T-helper 2 cell treated with Interferon-gamma antibody and Interleukin-4, amounts not matched to agents 5 μg/mL and 100 μg/mL, for 36 hours (primary cell): ENCODE measurements at places on chromosomes 2 and 18.

- DNase-seq = no peak
Measured at GRCh38 chr2:6888724-6889123, 11.1 kb downstream of the RSAD2 start.

DNA sequence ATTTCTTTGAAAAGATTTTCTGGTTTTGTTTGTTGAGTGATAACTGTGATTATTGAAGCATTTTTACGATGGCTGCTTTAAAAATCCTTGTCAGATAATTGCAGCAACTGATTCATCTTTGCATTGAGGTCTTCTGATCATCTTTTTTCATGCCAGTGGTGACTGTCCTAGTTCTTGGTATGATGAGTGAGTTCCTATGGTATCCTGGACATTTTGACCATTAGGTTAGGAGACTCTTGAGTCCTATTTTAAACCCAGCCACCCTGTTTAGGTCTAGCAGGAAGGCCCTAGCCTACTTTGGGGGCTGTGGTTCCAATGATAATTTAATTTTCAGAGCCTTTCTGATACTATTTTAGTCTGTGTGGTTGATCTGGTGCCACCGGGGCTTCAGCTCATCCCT is 72.7 kb upstream of the REV1 start:
- DNase-seq = no peak

GRCh38 chr2:241981076-241981700 is 111.7 kb downstream of the RTP5 start:
- DNase-seq = no peak

GRCh38 chr2:67619204-67619603 is 222.1 kb downstream of the ETAA1 start:
- no peak for DNase-seq

- no peak for DNase-seq
Measured at GRCh38 chr18:79554321-79554720, 125.3 kb upstream of the CTDP1 start.

DNA sequence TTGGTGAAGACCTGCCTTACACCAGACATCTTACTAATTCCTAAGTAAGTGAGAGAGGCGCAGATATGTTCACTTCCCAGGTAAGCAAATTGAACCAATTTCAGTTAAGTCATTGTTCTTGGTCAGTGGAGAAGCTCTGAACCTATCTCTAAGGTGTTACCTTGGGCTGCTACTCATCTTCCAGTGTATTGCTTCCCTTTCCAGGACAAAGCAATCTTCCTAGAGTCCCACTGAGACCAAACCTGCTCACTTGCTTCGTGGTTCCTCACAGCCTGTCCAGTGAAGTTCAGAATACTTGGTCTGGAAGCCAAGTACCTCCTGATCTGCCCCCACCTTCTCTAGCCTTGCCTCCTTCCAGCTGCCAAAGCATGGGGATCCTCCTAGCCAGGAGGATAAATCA is 22.5 kb upstream of the GBX2 start:
- DNase-seq = no peak

DNA sequence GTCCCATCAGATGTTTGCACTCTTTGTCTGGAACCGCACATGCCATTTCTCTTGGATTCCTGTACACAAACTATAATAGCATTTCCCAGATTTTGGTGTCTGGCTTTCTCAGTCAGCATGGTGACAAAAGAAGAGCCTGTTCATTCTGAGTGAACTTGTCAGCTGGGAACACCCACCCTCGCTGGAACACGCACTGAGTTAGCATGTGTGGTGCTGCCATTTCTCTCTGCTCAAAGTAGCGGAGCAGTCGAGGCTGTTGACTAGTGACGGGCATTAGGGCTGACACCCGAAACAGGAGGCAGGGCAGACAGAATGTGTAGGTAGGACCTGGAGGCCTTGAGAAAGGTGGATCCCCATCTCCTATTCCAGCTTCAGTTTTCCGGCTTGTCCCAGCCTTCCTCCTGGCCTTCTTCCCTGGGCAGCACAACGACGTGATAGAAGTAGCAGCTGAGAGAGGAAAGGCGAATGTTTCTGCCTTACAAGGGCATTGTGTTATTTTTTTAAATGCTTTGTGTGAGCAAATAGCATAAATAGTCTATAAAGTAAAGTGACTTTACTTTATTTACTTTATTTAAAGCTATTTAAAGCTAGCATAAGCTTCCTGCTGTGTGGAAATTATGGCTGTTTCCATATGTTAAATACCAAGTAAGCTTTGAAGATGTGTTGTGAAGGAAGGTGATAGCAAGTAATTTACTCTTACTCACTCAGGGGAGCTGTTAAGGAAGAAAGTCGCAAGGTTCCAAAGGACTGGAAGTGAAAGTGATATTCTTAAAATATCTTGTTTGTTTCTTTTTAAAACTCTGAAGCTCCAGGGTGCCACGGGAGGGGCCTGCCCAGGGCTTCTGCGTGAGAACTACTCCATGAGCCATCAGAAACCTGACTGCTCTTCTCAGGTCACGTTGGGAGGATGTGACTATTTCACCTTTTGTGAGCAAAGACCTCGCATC is 272.6 kb downstream of the NEDD4L start:
- DNase-seq = no peak

- no peak for DNase-seq
Measured at GRCh38 chr18:58309610-58310239, 265.7 kb downstream of the NEDD4L start.

DNA sequence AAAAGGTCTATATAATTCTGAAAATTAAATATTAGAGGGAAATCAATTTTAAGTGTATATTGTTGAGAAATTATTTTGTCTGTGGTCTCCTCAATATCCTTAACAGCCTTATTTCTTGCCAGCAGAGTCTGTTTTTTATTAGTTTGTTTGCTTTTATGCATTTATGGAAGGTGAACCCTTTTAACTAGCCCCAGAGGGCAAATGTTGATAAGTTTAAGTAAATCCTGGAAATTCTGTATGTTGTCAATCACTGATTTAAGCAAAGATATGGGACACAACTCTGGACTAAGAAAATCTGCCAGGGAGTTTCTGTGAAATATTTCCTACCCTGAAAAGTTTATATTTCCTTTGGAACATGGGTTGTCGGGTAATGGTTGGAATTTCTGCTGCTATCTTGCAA is 339.5 kb upstream of the COL3A1 start:
- DNase-seq = no peak

DNA sequence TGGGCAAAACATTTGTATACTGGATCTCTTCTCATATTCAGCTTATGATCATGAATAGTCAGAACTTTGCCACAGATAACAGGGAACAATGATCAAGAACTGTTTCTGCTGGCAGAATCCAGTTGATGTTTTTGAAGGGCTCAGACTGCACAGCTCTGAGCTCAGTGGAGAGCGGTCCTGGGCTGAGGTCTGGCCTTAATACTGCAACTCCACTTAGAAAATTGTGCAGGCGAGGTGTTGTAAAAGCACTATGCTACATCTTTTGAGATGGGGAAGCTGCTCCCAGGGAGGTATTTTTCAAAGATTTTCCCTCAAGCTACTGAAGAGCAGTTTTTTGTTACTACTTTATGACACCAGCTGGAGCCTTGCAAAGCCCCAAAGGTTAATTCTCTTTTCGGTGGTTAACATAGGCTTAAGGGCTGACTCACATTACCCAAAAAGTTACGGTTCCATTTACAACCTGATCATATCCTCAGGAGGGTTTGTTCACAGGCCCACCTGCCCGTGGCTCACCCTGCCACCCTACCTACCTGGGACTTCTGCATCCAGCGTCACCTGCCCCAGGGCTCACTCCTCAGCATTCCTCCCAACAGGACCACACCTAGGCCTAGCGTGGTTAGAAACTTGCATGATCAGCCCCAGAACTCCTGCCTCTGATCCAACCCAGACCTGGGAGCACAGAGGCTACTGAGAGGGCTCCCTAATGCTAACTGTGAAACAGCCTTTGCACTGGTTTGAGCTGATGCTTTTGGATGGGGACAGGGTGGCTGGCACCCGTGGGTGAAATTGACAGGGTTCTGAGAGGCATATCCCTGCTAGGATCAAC is 114.4 kb downstream of the NCK2 start:
- peak; percentile 43 for DNase-seq

DNA sequence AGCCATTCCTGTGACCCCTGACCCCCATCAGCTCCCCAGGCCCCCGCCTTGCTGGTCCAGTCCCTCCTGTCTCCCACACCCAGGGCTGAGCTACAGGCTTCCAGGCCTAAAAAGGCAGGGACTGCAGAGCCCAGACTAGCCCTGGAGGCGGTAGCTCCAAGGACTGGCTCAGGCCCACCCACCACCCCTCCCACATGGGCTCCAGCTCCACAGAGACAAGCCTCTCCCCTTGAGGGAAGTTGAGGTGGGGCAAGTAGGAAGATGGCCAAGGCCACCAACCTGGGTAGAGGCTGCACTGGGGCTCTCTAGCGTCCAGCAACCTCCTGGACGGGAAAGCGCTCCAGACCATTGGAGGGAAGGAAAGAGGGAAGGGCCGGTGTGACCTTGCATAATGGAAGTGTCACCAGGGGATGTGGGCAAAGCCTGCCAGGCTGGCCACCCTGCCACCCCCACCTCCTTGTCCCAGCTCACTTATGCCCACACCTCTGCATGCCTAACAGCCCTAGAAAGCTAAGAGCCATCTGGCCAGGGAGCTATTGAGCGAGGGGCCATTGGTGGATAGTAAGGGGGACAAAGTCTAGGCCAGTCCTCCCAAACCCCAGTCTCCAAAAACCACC is 63.1 kb downstream of the TNS1 start:
- DNase-seq = no peak

- DNase-seq = no peak
Measured at GRCh38 chr18:10169814-10170213, 256.0 kb downstream of the VAPA start.

DNA sequence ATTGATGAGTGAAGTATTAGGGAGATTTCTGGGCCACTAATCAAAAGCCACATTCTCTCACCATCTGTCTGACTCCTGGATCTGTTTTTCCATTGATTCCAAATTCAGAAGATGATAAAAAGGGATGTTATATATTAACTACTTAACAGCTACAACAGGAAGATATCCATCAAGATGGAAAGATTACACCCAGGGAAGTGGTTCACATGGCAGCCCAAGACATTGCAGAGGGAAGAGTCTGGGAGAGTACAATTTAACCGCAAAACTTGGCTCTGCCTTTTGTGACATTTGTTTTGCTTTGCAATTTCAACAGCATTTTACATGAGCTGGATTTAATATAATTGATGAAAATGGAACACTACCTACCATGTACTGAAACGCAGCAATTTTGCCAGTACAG is 22.5 kb upstream of the TCF4 start:
- no peak for DNase-seq

- DNase-seq = no peak
Measured at GRCh38 chr2:30567317-30567716, 120.3 kb downstream of the LCLAT1 start.

- DNase-seq = no peak
Measured at GRCh38 chr2:46697830-46698323, 217.7 kb downstream of the MCFD2 start.

DNA sequence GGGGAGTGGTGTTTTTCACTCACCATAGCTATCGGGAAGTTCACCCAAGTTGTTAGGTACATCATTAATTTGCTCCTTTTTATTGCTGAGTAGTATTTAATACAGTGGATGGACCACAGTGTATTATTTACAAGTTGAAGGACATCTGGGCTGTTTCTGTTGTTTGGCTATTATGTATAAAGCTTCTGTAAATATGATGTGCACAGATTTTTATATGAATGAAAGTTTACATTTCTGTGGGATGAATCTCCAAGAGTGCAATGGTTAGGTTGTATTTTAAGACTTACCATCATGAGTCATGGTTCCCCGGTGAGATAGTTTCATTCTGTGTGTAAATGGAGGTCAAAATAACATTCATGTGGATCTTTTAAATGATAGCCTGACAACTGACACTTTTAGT is 337.4 kb downstream of the PTPRM start:
- no peak for DNase-seq

DNA sequence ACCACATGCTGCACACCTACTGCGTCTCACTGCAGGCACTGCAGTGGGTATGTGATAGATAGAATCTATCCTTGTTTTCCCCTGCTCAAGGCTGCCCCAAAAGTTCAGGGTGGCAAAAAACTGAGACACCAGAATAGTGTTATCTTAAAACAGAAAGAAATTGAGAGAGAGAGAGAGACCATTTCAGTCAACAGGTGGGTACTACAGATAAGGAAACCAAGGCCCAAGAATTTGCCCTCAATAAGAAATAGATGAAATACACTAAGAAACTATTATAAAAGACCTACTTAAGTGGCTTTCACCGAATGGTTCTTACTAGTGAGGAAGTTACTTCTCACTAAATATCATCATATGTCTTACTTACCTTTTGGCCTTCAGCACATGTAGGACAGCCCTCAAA is 27.9 kb downstream of the EPG5 start:
- DNase-seq = no peak

- DNase-seq = no peak
Measured at GRCh38 chr2:49840428-49840975, 686.2 kb upstream of the FSHR start.

DNA sequence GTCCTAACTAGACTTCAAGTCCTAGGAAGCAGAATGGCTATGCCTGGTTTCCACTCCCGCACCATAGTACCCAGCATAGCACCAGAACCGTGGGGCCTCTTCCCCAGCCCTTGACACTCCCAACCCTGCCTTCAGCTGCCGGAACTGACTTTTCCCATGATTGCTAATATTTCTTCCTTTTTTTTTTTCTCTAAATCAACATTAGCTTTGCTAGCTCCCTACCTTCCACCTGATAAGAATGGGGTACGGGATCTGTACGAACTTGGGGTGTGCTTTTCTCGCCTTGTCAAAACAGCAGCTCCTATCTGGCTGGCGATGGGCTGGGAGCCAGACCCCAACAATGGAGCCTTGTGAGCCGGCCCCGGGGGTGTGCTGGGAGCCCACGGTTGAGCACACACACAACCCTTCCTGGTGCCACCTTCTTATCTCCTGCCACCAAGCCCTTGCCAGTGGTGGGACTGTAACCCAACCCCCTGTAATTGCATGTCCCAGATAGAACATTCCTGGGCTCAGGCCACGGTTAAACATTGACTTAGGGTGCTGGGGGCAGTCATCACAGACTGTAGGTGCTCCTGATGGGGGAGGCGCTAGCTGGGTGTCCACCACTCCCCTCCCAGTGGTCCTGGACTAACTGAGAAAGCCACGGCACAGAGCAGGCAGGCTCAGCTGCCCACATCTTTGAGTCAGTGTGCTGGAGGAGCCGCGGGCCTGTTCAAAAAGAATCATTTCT is 213.0 kb upstream of the HAAO start:
- DNase-seq = no peak

DNA sequence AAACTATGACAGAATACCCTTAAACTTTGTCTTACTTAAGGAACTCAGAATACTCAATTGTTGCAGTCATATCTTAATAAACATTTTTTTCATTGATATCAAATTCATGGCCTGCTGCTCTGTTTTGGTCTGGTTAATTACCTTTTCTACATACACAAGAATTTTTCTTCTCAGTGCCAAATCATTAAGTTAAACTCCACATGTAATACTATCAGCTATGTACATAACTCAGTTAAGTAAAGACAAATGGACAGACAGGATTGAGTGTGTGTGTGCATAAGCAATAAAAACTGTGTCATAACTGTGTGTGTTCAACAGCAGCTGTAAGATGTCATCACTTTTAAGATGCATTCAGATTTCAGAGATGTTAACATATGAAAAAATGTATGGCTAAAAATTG is 34.4 kb downstream of the VRK2 start:
- no peak for DNase-seq
